ENCODE measurements at places on chromosomes 16 and 17. TPM values are rescaled to one million over a fixed set of nuclear protein-coding genes. Genes with fewer than 3 reads are reported as not detected.

Gene CTRB1
- not detected for total RNA-seq

Gene CHST5
- total RNA-seq: not detected

GRCh38 chr16:78984324-78984723 is 616.2 kb downstream of the MAF start:
- DNase-seq: no peak

- DNase-seq: no peak
Measured at GRCh38 chr16:73711406-73712080, 585.1 kb upstream of the PSMD7 start.

GRCh38 chr17:80908211-80908610 is 83.4 kb upstream of the CHMP6 start:
- no peak for DNase-seq

DNA sequence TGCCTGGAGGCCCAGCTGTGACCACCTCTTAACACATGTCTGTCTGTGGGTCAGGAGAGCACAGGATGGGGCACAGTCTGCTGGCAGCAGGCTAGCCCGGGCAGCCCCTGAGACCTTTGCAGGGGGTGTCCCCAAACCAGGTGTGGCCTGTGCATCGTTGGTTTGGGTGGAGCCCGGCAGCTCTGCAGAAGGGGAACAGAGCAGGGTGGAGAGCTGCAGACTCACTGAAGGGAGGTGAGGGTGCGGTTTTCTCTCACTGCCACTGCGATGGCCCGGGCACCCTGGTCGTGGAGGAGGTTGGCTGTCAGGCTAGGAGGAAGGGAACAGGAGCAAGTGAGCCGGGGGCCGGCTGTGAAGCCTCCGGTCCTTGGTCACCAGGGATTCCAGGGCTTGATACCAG is 28.8 kb downstream of the NLRC3 start:
- no peak for DNase-seq

- no peak for DNase-seq
Measured at GRCh38 chr16:81817789-81818567, 38.9 kb downstream of the PLCG2 start.

Data from pulmonary artery endothelial cell (primary cell).